Right lung (tissue), 10 donors: ENCODE measurements at places on chromosomes 7 and 10. TPM values are rescaled to one million over a fixed set of nuclear protein-coding genes. Genes with fewer than 3 reads are reported as not detected.

DNA sequence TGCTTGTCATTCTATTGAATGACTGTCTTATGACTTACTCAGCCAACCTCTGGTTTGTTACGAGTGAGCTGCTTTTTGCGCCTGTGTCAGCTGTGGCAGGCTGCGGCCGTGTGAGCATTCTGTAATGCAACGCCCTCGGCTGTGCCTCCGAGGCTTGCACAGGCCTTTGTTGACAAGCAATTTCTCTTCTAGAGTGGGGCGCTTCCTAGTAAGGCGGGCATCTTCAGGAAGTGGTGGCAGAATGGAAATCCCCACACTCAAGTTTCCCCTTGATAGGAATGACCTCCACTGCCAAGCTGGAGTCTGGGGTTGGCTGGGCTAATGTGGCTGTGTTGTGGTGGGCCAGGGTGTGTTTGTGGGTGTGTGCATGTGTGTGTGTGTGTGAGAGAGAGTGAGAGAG, 20.2 kb upstream of the TMEM178B start:
- no peak for DNase-seq

DNA sequence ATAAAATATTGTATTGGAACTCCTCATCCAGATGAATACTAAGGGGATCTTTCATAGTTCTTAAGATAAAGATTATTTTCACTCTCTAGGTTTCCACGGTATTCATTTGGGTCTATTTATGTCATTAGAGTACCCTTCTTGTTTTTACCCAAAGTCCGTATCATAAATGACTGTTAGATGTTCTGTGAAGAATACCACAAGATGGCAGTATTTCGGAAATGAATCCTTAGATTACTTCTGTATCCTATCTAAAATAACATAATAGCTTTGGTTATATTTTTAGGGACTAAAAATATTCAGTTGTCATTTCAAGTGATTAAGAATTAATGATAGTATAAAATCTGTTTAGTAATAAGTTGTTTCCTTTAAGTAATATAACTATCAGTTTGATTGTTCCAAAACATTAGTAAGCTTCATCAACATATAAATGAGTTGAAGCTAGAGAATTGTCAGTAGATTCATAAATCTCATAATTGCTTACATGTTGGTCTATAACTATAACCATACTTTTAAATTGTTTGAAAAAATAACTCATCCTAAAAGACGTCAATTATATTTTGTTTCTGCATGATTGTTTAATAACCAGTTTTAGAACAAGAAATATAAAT, 337.5 kb upstream of the KCND2 start:
- DNase-seq = peak; percentile 32

- peak; percentile 68 for DNase-seq
Measured at GRCh38 chr10:124741281-124741921, 2.8 kb downstream of the FAM53B start.

DNA sequence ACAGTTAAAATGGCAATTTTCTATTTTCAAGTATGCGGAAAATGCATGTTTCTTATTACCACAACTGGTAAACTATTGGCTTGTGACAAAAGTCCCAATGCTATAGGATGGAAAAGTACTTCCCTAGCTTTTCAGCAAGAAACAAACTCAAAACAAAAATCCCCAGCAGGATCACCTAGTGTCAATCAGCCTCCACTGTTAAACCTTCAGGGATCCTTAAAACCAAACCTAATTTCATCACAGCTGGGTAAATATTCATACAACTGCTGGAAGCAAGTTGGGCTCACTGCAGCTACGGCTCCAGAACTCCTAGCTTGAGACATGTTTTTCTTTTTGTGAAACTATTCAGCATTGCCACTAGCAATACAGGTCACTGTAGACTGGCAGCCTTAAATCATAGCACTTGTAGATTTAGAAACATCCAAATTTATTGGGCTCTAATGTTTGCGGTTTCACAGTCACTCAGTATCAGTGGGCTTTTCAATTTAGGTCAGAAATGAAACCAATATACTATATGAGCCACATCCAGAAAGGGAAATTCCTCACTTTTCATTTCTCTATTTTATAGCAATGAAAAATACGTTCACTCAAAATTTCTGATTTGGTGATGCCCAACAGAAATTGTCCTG, 145.2 kb upstream of the ANK3 start:
- DNase-seq = no peak

DNA sequence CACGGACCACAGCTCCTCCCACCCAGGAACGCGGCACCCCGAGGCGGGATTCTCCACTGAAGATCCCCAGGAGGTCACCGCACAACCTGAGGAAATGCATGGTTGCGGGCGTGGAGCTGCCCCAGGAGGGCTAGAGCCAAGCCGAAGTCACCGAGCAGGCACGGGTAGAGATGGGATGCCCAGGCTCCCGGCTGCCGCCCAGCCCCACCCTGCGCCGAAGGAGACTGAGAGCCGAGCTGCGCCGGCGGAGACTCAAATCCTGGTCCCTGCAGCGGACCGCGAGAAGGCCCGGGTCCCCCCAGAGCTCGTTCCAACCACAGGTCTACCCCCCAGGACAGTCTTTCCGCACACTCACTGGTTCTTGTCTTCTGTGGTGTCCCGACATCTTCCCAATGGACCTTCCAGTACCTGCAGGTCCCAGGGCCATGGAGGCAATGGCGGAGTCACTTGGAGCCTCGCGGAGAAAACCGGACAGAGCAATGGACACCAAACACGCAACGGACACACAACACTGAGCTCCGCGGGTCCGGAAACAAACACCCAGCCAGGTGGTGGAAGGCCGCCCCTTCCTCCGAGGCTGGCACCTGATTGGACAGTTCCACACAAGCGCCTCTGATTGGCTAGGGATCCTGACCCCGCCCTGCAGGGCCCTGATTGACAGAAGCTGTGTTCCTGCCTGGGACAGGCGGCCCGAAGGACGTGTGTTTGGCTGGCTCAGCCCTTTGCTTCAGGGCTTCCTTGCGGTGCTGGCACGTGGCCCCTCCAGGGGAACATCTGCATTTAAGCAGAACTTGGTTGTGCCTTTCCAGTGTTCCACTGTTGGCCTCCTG, 331.9 kb upstream of the NUPR2 start:
- DNase-seq = no peak

DNA sequence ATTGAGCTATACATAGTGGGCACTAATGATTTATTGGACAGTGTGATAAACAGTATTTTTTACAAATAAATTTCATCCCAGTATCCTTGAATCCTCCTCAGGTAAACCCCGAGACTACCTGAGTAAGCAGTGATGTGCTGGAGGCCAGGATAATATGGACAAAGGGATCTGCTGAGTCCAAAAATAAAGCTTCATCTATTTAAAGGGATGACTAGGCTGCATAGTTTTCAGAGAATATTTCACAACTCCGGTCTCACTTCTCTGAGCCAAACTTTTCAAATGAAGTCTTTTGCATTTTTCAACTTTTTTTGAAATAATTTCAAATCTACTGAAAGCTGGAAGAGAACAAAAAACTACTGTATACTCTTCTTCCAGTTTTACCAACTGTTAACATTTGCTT, 2.5 kb downstream of the ACTR3B start:
- DNase-seq = peak; percentile 14

- no peak for DNase-seq
Measured at GRCh38 chr7:158724658-158725505, 20.3 kb upstream of the NCAPG2 start.

- DNase-seq = peak; percentile 63
Measured at GRCh38 chr10:100997360-100998182, 2.0 kb upstream of the LZTS2 start.

- DNase-seq = peak; percentile 76
Measured at GRCh38 chr10:89278034-89278535, 23.8 kb upstream of the IFIT2 start.

GRCh38 chr7:23168111-23168885, 13.6 kb upstream of the NUP42 start:
- no peak for DNase-seq

DNA sequence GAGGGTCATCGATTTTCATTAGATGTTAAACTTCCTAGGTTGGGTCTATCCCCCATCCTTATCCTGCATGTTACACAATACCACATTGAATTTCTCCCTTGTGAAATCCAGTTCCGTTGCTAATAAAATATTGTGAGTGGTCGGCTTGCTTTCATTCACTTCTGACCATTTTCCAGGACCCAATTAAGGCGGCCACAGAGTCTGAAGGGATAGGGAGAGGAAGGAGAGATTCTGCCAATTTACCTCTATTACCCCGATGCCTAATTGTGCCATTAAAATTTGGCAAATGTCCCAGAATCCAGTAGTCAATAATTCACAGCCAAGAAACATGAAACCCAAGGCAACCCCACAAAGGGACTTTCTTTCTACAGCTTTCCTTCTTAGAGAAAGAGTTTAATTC, 129.9 kb downstream of the IPMK start:
- no peak for DNase-seq

DNA sequence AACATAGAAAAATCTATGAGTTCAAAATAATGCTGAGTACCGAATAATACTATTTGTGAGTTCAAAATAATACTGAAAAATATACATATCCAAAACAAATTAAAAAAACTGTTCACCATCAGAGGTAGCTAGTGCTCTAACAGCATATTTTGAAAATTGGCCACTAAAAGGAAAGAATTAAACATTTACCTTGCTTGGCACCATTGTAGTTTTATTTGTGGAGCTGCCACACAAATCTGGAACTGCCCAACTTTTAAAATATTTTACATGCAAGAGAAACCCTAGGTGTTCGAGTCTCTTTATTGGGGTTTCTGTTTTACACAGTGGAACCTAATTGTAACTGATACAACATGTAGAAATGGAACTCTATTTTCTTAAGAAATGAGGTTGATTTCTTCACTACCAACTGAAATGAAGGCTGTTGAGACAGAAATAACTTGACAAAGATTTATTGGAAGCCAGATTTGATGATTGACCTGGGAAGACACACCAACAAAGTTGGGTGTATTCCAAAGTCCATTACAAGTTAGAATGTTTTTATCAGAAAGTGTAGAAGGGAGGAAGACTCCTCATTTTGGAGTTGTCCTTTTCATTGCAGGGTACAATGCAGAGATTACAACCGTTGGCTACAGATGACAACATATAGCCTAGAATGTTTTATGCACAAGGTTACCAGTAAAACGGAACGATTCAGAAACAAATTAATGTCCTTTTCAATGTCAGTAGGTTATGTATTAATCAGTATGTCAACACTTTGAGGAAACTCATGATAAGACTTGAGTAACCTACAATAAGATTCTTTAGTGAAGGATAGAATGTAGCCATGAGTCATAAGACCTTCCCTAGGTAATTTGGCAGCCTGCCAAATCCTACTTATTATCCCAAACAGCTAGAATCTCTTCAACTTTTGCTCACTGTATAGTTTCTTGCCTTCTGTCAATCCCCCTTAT, 73.8 kb upstream of the PAPSS2 start:
- no peak for DNase-seq

Gene IFIT1
- polyA plus RNA-seq = 18.5 TPM

Gene SEMA3E
- 12.2 TPM for polyA plus RNA-seq

Gene CALHM3
- not detected for polyA plus RNA-seq
